ENCODE measurements at places on chromosomes 16 and 17. TPM values are rescaled to one million over a fixed set of nuclear protein-coding genes. Genes with fewer than 3 reads are reported as not detected.
A peak's percentile ranks its signal among the peaks of the same experiment; 100 is the strongest.

DNA sequence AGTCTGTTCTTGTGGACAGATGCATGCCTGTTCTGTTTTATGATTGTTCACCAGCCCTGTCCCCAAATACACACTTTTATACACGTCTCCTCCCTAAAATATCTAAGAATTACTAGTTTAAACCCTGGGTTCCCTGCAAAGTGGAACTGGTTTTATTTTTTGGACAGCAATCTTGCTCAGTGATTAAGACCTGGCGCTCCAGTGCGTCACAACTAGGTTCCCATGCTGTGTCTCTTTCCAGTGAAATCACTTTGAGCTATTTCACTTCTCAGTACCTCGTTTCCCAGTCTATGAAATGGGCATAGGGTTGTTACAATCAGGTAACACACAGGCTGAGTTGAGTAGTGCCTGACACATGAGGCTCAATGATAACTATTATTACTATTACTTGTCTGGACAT is 1.1 kb downstream of the CEP20 start:
- H3K27me3 ChIP-seq: no peaks in the 10 kb centered on the region
- H3K4me1 ChIP-seq: peaks cover 21% of the 10 kb centered on the region
- DNase-seq: no peak
- peak overlapping the region; percentile 100 for H3K4me3 ChIP-seq
- peak overlapping the region; percentile 98 for H3K27ac ChIP-seq
- peaks cover 2% of the 10 kb centered on the region for H3K36me3 ChIP-seq

DNA sequence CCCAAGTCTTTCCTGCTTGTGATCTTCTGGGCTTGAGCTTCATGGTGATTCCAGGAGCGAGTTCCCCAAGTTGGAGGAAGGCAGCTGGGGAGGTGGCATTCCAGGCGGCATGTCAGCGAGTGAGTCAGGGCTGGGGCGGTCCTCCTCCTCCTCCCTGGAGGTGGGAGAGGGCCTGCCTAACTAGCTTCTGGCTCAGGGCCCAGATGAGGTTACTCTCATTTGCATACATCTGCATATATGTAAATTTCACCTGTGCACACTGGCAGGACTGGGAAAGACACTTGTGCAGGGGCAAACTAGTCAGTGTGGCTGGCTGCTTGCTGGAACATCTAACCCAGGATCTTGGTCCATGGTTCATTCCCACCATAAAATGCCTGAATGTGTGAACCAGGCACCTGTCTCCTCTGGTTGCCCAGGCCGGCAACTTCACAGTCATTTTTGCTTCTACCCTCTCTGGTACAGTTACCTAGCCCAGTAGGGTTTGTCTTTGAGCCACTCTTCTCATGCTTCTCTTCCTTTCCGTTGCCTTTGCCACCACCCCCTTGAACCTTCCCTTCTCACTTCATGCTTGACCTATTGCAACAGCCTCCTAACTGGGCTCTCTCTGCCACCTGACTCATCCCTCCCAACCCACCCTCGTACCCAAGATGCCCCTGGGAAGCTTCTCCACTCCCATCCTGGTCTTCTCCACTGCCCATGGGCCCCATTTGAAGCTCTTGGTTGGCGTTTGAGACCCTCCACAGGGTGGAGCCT is 9.6 kb upstream of the DLX4 start:
- H3K36me3 ChIP-seq: no peaks in the 10 kb centered on the region
- no peak overlapping the region for H3K27ac ChIP-seq
- peaks cover 53% of the 10 kb centered on the region for H3K27me3 ChIP-seq
- H3K4me3 ChIP-seq: no peak overlapping the region

ODAD4 gene
- total RNA-seq: 7.1 TPM

DNA sequence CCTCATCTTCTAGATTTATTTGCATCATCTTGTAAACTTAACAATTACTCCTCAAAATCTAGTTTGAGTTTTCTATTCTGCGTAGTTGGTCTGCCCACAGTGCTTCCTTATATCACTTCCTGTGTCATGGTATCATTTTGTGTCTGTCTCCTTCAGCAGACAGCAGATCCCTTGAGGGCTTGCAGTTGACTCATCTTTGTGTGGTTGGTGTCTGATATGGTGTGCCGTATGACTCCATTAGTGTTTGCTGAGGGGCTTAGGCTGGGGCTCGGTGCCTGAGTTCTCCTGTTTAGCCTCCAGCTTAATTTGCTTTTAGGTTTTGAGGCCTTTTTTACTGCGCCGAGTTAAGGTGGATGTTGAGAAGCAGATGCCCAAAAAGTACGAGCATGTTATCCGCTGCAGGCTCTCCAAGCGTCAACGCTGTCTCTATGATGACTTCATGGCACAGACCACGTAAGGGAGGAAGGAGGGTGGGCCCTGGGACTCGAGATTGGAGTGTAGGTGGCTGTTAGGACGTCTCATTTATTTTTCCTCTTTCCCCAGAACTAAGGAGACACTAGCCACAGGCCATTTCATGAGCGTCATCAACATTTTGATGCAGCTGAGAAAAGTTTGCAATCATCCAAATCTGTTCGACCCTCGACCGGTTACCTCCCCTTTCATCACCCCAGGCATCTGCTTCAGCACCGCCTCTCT is 16.9 kb downstream of the SRCAP start:
- H3K4me3 ChIP-seq: no peak overlapping the region
- H3K27me3 ChIP-seq: no peaks in the 10 kb centered on the region
- H3K36me3 ChIP-seq: peaks cover 43% of the 10 kb centered on the region
- H3K27ac ChIP-seq: no peak overlapping the region

All from progenitor cell of endocrine pancreas (in vitro differentiated cells).